ENCODE measurements at places on chromosomes 11 and 22. TPM values are rescaled to one million over a fixed set of nuclear protein-coding genes. Genes with fewer than 3 reads are reported as not detected.

IGF2 gene
- total RNA-seq = not detected

PNPLA5 gene
- total RNA-seq = not detected

BIRC2 gene
- 72.0 TPM for total RNA-seq

ARHGAP8 gene
- 2.3 TPM for total RNA-seq

ABCG4 gene
- not detected for total RNA-seq

SLCO2B1 gene
- total RNA-seq = 0.61 TPM

ANKK1 gene
- 0.24 TPM for total RNA-seq

DSCAML1 gene
- total RNA-seq = 0.57 TPM

DRD4 gene
- 1.1 TPM for total RNA-seq

SAA2 gene
- not detected for total RNA-seq

SLC37A2 gene
- total RNA-seq = 4.0 TPM

C11orf52 gene
- total RNA-seq = not detected

PAFAH1B2 gene
- total RNA-seq = 62.0 TPM

TBX10 gene
- total RNA-seq = not detected

GLYAT gene
- not detected for total RNA-seq

Measured in naive thymus-derived CD4-positive, alpha-beta T cell (primary cell).